ENCODE measurements at places on chromosomes 11 and 22.

- no peak for DNase-seq
These were observed 9.8 kb downstream of the LRRC32 start for GRCh38 chr11:76660533-76661305.

DNA sequence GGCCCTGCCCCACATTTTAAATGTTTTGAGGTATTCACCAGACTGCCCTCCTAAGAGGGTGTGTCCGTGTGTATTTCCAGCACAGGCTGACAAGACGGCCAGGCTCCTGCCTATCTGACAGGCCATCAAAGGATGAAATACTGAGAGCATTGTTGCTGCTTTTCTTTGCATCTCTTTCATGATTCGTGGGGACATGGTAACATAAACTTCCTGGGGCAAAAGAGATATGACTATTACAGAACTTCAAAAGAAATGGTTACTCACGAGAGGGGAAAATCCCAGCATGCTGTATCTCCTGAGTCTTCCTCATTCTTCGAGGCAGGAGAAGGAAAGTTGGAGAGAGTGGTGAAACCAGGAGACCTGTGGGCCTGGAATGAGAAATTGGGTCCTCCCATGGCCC lies 10.3 kb upstream of the BIK start:
- no peak for DNase-seq

- no peak for DNase-seq
These were observed 2.2 kb upstream of the MOV10L1 start for GRCh38 chr22:50087646-50088045.

- no peak for DNase-seq
These were observed 438.0 kb downstream of the TBC1D22A start for GRCh38 chr22:47200273-47201051.

DNA sequence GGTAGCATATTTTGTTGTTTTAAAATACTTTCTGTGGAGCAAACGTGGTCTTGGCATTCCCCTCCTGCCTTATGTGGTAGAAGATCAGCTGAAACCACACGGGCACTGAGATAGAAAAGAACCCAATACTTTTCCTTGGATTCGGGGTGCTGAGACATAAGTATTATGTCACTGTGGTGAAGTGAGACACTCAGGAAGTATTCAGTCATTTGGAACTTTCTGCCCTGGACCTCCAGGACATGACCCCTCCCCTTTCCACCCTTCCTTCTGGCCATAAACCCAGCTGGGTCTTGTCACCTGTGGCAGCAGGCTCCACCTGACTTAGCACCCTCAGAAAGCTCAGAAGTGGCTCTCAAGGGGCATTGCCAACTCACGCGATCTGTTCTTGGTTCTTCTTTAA lies 123.4 kb downstream of the SWAP70 start:
- no peak for DNase-seq

- DNase-seq: no peak
These were observed 125.5 kb upstream of the NCAM1 start for GRCh38 chr11:112835591-112836255.

- DNase-seq: no peak
These were observed 38.2 kb downstream of the OR2AG2 start for GRCh38 chr11:6733326-6734275.

DNA sequence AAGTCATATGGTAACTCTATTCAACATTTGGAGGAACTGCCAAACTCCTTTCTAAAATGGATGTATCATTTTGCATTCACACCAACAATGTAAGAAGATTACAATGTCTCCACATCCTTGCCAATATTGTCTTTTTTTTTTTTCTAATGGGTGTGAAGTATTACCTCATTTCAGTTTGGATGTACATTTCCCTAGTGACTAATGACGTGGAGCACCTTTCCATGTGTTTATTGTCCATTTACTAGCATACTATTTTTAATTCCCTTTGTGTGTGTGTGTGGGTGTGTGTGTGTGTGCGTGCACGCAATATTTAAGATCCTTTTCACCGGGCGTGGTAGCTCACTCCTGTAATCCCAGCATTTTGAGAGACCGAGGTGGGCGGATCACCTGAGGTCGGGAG lies 62.7 kb downstream of the APOL3 start:
- no peak for DNase-seq

GRCh38 chr11:64356498-64357411 lies 2.2 kb upstream of the RPS6KA4 start:
- no peak for DNase-seq

GRCh38 chr11:61342207-61342803 lies 9.3 kb downstream of the TKFC start:
- DNase-seq: no peak

GRCh38 chr11:34652191-34652973 lies 31.5 kb downstream of the EHF start:
- DNase-seq: no peak

GRCh38 chr11:100925935-100926334 lies 203.7 kb downstream of the PGR start:
- no peak for DNase-seq

DNA sequence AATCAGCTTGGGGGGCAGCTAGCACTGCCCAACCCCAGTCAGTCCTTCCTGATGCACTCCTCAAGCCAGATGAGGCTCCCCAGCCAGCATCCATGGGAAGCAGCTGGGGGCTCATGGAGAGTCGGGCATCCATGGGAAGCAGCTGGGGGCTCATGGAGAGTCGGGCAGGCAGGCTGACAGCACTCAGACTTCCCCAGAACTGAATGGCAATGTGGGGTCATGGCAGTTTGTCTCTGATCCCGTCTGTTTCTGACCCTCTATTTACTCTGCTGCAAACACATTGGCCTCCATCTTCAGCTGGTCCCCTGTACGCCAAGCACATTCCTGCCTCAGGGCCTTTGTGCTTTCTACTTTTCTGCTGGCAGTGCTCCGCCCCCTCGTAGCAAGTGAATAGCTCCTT lies 314.8 kb downstream of the NTM start:
- no peak for DNase-seq

- DNase-seq: no peak
These were observed 399.1 kb downstream of the LARGE1 start for GRCh38 chr22:33520904-33521780.

GRCh38 chr22:36671404-36671803 lies 32.1 kb downstream of the CACNG2 start:
- no peak for DNase-seq

DNA sequence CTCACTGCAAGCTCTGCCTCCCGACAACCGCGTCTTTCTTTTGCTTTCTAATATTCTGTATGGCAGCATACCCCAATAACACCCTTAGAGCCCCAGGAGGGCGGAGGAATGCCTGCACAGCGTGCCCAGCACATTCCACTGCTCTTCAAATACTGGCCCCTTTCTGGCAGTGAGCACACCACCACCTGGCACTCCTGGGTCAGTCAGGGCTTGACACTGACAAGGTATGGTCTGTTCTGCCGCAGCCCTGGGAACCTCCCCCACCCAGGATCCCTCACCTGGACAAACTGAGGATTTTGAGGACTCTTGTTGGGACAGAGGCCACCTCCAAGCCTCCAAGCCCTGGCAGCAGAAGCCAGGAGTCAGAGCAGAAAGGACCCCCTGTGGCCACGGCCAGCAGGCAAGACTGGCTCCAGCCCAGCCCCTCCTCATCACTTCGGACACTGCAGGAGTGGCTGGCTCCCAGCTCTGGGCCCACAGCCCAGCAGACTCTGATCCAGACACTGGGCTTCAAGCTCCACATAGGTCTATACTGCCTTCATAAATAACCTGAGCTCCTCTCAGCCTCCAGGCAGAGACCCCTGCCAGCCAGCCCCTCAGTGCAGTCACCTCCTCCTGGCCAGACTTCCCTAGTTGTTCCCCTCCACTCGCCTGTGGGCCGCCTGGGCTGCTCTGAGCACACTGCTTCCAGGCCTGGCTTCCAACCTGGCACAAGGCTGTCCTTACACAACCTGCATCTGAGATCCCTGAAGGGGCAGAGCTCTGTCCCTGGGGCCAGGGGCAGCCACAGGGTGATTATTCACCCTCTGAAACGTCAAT lies 14.5 kb downstream of the CARS1 start:
- DNase-seq: peak; percentile 22

- DNase-seq: no peak
These were observed 1.4 kb upstream of the AMOTL1 start for GRCh38 chr11:94766713-94767206.

DNA sequence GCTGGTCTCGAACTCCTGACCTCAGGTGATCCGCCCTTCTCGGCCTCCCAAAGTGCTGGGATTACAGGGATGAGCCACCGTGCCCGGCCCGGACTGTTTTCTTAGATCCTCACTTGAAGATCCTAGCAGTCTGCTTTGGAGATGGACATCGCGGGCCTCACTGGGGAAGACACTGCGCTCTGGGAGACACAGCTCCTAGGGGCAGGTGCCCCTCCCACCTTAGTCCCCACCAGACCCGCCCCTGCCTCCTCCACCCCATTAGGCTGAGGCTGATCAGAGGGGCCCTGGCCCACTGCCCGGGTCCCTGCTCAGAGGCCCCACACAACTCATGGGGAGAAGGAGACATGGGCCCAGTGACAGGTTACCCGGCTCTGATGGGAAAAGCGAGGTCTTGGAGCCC lies 11.3 kb upstream of the LTO1 start:
- DNase-seq: no peak

- no peak for DNase-seq
These were observed 77.6 kb downstream of the LIF start for GRCh38 chr22:30169002-30169401.

DNA sequence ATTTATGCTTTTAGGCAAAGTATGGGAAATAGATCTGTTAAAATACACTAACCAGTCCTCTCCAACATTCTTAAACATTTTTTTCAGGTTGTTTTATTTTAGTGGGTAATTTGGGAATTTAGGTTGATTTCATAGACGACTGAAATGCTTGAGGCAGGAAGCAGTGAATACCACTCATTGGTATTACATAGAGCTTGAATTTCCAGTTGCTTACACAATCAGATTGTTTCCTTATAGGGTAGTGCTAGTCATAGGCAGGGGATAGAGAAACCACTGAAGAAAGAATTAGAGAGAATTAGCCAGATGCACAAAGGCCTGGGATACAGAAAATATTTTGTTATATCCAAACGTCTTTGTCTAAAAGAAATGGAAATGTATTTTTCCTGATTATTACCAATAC lies 23.9 kb upstream of the LYVE1 start:
- no peak for DNase-seq

DNA sequence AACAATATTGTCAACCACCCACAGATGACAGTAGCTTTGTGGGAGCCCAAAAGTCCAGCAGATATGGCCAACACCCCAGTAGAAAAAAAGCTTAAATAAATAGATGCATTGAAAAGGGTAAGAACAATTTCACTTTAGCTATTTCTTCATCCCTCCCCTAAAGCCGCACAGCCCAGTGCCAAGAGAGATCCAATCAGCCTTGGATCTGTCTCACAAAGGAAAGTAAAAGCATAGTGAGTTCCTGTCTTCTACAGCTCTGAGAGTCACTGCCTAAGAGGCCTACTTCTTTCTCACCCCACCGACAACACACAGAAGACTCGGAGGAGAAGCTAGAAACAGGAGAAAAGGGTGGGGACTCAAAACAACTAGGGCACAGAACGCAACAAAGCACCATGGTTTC lies 196.4 kb downstream of the SBF2 start:
- DNase-seq: no peak

GRCh38 chr11:8813658-8814057 lies 97.3 kb upstream of the AKIP1 start:
- peak; percentile 3 for DNase-seq

DNA sequence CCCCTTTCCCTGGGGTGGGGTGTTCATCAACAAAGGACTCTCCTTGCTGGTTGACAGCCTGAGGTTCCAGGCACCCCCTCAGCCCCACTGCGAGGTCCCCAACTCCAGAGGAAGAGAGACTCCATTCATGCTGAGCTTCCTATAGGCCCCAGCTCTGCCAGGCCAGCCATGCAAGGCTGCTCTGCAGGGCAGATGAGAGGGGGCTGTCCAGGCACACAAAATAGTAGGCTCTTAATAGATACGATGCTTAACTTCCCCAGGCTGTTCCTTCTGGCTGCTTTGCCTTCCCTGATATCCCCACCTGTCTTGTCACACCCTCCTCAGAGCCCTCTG lies 45.0 kb upstream of the CRYBB3 start:
- DNase-seq: no peak

GRCh38 chr11:132220474-132220873 lies 850.1 kb downstream of the NTM start:
- no peak for DNase-seq

GRCh38 chr11:100739666-100740065 lies 52.6 kb downstream of the ARHGAP42 start:
- DNase-seq: no peak

DNA sequence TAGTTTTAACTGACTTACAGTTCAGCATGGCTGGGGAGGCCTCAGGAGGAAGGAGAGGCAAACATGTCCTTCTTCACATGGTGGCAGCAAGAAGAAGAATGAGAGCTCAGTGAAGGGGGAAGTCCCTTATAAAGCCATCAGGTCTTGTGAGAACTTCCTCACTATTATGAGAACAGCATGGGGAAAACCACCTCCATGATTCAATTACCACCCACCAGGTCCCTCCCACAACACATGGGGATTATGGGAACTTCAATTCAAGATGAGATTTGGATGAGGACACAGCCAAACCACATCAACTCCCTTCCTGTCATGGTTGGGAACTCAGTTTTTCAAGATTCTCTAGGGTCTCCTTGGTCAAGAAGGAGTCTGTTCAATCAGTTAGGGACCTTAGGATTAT lies 432.9 kb upstream of the CNTN5 start:
- DNase-seq: no peak

DNA sequence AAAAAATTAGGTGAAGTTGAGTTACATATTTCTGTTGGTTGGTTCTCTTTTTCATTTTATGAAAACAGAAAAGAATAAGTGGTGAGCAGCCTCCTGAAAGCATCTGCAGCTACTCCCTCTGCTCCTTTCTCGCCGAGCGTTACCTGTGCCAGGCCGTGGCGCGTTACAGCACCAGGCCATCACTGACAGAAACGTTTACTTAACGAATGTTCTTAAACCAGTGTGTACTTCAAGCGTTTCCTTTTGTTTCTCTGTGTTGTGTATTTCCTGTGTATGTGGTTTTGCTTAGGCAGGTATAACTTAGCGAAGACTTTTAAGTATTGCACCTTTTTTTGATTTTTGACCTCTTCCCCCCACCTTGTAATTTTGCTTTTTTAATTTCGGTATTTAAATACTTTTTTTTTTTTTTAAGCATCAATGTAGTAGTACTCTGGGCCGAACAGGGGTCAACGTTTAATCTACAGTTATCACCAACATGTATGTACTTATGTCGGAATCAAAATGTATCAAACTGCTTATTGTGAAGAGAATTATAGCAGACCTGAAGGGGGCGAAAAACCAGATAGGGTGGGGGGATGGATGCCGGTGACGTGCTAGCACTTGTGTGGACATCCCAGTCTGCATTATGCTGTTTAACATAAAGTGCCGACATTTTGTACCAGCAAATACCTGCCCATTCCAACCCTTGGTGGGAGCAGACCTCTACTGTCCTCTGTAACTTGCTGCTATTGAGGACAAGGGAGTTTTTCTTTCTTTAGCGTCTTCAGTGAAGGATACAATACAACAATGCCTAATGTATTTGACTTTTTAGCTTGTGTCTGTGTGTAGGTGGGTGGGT lies 21.6 kb upstream of the ADSL start:
- peak; percentile 83 for DNase-seq

- no peak for DNase-seq
These were observed 299.0 kb downstream of the FAT3 start for GRCh38 chr11:92523611-92524010.

- no peak for DNase-seq
These were observed 6.8 kb upstream of the ANKRD13D start for GRCh38 chr11:67282155-67282875.

- DNase-seq: no peak
These were observed 65.6 kb downstream of the LDLRAD3 start for GRCh38 chr11:36009473-36009872.

GRCh38 chr11:84685976-84686375 lies 941.2 kb downstream of the DLG2 start:
- no peak for DNase-seq
